ENCODE measurements at places on chromosomes 6 and 20. TPM values are rescaled to one million over a fixed set of nuclear protein-coding genes. Genes with fewer than 3 reads are reported as not detected.

DNA sequence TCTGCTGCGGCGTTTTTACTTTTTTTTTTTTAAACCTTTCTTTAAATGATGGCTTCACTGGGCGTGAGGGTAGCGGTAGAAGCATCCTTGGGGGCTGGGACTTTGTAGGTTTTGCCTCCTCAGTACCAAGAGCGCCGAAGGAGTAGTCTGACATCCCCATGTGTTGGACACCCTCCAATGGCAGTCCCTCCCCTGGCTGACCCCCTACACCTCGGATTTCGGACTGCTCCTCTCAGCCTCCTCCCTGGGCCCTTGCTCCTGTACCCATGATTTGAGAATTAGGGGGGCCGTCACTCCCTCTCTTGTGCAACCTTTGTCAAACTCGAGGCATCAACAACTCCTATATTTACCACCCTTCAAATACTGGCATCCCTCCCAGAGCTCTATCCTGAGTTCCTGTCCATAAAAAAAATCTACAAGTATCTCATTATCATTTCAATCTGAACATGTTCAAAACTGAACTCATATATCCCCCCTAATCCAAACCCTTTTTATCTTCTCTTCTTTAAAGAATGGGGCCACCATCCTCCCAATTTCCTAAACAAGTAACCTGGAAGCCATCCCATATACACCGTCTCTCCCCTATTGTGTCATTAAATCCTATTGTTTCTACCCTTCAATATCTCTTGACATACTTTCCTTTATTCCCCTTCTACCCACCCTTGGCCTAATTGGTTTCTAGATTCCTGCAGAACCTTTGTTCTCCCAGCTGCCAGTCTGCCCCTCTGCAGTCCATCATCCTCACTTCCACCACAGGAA is 1.2 kb upstream of the ARFGEF3 start:
- no peak for DNase-seq

The SAMD3 gene
- 23.7 TPM for total RNA-seq

GRCh38 chr20:40283689-40284088 is 405.3 kb downstream of the MAFB start:
- DNase-seq, result no peak

The GPR63 gene
- 0.43 TPM for total RNA-seq

DNA sequence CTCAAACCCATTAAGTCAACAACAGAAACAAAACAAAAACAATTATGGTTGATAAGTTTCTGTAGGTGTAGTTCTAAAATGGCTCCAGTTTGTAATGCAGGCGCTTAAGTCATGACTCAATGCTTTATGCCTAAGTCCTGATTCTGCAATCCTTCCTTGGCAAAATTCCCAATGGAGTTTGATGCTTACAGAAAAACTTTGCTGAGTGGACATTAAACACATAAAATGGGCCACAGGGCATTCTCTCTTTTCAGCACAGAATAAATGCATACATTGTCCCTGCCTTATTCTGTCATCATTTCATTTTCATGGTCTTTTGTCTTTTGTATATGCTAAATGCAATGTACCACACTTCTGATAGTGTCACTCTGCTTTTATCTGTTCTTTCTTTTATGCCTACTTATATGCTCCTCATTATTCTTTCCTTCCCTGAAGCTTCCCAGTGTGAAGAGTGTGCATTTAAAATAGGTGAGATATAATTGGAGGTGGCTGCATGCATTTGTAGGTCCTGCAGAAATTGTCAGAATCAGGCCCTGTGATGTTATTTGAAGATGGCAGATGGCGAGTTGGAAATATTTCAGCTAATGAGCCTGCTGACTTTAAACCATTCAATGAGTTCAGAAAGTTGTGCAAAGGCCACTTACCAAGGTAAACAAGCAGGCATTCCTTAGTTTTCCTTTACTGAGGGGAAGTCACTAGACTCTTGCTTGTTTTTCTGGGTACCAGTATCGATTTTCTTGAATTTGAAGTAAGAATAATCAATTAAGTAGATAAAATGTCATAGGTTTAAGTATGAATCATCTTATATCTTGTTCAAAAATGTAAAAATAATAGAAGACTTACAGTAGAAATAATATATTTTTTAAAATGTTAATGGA is 313.1 kb downstream of the TRDN start:
- DNase-seq, result no peak

DNA sequence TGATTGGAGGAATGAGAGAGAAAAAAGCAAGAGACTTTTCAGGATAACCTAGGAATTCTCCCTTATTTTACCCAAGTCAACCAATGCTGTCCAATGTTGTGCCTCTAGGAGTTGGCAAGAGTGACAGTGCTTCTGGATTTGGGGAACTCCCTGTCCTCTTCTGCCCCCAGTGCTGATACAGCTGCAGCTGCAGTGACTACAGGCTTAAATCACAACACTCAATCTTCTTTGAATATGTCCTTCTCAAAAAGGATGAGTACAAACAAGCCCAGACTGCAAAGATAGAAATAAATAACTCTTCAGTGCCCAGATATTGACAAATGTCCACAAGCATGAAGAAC is 141.0 kb upstream of the COL21A1 start:
- no peak for DNase-seq

The HLA-DOA gene
- total RNA-seq, result 10.5 TPM

GRCh38 chr6:40148882-40149573 is 214.8 kb upstream of the MOCS1 start:
- DNase-seq, result no peak

DNA sequence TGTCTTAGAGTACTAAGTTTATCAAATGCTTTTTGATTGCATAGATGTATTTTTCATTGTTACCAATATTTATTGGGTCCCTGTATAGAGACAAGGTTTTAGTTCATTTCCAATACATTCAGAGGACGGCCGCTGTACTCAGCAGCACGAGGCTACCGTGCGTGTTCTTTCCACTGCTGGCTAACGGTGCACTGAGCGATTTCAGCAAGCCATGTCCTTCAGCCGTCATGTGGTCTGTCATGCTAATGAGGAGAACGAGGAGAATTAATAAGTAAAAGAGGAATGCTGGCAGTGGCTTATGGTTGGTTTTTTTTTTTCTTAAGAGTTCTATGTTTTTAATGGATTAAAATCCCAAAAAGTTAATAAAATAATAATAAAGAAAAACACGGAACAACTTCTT is 253.6 kb downstream of the ARID1B start:
- DNase-seq, result no peak

- peak; percentile 85 for DNase-seq
Observed at GRCh38 chr20:58651946-58652605, 993 bp downstream of the STX16 start.

DNA sequence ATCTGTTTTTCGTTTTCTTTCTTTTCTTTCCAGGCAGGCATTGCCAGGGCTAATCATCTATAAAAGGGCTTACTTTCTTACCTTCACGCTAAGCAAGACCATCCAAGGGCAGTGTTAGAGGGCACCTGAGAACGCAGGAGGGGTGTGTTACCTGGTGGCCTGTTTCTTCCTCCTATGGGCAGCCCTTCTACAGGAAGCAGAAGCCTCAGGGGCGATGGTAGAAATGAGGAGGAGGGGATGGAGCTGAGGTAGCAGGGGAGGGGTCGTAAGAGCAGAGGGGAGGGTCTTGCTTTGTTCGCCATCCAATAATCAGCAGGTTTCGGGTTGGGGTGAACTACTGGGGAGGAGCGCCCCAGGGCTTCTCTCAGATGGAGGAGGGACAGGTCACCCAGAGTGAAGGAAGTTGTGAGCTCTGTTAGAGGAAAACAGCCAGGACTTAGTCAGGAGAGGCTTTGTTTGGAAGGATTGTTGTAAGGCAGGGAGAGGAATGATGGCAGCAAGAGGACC is 1.5 kb upstream of the CCR6 start:
- no peak for DNase-seq

DNA sequence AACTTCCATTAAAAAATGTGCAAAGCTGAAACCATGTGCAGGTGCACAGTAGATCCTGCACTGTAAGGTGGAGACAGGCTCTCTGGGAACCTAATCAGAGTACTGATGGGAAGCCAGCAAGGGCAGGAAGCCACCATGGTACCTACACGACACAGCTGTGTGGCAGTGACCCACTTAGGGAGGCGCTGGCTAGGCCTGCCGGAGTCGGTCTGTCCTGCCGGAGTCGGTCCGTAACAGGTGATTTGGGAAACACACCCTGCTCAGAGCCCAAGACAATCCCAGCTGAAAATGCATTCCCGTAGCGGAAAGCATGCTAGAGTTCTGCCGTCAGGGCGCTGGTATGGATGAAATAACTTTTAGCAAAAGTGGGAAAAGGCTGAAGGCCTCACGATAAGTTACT is 17.2 kb downstream of the TXNDC5 start:
- DNase-seq, result no peak

DNA sequence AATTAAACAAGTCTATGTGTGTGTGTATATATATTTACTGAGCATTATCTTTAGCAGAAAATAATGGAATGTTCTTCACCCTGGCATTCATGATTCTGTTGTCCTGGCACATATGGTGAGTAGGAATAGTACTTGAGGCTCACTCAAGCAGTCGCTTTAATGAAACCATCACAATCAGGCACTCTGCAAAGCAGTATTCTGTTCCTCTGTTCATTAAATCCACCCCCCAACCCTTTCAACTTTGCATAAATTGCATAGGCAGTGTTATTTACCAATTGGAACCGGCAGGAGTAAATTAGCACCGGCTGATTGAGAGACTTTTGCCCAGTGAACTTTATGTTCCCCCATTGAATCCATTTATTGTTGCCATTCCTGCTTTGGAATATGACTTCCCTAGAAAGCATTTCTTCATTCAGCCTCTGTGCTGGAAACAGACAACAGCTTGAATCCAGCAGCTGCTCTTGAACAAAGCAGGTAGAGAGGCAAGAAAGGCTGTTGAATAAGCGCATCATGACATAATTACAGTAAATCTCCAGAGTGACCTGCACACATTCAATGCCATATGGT is 268.0 kb upstream of the RNF217 start:
- no peak for DNase-seq

DNA sequence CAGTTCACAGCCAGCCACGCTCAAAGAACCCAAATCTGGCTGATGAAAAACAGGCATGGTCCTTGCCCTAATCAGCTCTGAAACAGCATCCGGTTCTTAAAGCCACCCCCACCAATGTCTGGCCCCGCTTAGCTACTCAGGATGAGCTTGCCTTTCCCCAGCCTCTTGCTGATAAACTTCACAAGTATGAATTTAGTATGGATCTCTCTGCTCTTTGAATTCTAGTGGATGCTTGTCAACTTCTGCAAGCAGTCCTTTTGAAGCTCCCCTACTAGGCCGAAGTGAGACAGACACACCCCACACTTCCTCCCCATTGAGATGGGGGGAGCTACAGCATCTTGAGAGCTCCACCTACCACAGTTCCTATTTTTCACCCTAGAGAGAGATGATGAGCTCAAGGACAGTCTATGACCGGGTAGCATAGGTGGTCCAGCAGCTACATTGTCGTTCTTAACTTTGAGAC is 36.7 kb downstream of the EBF4 start:
- DNase-seq, result no peak

The C6orf52 gene
- not detected for total RNA-seq
